ENCODE measurements at places on chromosomes 5 and 9.
A peak's percentile ranks its signal among the peaks of the same experiment; 100 is the strongest.

GRCh38 chr9:3939820-3940219 is 360.0 kb downstream of the GLIS3 start:
- DNase-seq, result no peak

GRCh38 chr5:54361691-54362411 is 51.5 kb upstream of the ARL15 start:
- no peak for DNase-seq

DNA sequence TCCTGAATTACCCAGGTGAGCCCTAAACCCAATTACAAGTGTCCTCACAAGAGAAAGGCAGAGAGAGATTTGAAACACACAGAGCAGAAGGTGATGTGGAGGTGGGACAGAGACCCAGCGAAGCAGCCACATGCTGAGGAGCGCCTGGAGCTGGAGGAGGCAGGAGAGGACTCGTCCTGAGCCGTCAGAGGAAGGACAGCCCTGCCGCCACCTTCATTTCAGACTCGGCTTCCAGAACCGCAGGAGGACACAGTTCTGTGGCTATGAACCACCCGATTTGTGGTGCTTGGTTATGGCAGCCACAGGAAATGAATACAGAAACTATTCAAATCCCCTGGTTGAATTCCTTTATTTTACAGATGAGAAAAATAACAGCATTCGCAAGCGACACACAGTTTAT is 16.4 kb upstream of the FBP1 start:
- no peak for DNase-seq

DNA sequence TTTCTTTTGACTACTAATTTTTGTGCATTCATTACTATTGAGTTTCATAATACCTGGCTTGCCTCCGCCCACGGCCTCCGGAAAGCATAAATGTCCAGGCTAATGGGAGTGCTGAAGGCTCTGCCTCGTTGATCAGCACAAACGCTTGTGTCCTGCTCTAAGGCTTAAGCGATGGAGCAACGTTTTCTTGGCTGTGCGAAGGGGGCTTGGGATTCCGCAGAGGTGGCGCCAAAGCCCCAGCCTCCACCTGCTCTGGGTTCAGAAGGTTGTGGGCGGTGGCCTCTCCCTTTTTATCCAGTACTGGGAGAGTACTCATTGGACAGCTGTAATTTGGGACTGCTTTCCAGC is 19.7 kb downstream of the ANXA2R start:
- DNase-seq, result peak; percentile 49

- no peak for DNase-seq
Observed at GRCh38 chr9:81874931-81875330, 53.3 kb upstream of the SPATA31D4 start.

GRCh38 chr9:111037708-111038330 is 451 bp downstream of the LPAR1 start:
- DNase-seq, result no peak

- no peak for DNase-seq
Observed at GRCh38 chr9:83154821-83155220, 91.9 kb upstream of the RASEF start.

DNA sequence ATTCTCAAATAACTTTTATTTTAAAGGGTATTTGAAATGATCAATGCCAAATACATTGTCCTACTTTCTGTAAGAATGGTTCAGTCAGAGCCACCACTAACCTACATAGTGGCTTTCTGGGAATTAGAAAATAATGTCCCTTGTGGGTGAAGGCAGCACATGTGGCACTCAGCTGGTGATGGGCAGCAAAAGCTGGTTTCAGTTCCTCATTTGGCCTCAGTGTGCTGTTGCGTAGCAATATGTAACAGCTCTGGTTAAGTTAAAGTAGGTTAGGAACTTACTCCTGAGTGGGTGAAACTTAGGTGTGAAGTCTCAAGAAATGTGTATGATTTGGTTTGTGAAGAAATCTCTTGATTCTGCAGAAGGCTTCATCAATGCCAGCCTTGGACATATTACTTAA is 99.6 kb upstream of the SPEF2 start:
- no peak for DNase-seq

DNA sequence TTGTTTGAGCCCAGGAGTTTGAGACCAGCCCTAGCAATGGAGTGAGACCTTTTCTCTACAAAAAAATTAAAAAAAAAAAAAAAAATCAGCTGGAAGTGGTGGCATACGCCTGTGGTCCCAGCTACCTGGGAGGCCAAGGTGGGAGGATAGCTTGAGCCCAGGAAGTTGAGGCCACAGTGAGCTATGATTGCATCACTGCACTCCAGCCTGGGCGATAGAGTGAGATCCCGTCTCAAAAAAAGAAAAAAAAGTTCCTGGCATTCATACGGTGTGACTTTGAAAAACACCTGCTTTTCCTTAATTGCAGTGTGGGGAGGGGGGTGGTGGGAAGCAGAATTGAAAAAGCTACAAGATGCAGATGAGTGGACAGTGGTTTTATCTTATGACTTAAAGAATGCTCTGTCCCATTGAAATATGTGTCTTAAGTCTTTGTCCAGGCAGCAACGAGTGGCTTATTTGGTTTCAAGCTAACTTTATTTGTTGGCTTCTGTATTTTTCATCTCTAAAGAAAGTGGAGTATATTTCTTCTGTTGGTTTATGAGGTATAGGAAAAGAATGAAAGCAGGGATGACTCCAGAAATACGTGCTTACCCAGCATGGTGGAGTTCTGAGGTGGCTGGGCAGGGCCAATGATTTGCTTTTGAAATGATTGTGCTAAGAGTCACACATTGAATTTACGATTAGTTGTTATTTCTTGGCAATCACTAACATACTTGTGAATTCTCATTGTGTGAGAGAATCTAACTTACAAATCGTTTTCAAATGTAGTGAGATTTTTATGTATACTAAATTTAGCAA is 27.8 kb downstream of the ROPN1L start:
- DNase-seq, result no peak

DNA sequence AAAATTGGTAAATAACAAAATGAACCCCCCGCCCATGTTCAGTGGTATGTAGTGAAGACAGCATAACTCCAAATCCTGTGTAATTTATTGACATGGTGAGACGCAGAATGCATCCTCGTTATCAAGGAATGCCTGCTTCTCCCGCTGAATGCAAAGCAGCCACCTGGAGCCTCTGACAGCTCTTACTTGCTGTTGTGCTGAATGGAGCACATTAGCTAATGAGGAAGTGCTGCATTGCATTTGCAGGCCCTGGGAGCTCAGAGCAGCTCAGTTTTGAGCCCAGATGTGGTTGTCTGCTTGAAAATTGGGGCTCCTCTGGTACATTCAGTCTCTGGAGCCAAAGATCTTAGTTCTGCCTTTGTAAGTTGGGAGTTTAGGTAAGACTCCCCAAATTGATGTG is 28.9 kb downstream of the PLAC8L1 start:
- no peak for DNase-seq

GRCh38 chr9:22522206-22522740 is 75.6 kb downstream of the DMRTA1 start:
- no peak for DNase-seq

Data from stimulated activated CD4-positive, alpha-beta T cell treated with anti-CD3 and anti-CD28 coated beads, Interleukin-4, amount 100 ng/mL, for 1 hour (primary cell).